Stimulated activated CD8-positive, alpha-beta memory T cell treated with anti-CD3 and anti-CD28 coated beads, Interleukin-4, amount 100 ng/mL, for 1 hour (primary cell): ENCODE measurements at places on chromosomes 16 and 17.

DNA sequence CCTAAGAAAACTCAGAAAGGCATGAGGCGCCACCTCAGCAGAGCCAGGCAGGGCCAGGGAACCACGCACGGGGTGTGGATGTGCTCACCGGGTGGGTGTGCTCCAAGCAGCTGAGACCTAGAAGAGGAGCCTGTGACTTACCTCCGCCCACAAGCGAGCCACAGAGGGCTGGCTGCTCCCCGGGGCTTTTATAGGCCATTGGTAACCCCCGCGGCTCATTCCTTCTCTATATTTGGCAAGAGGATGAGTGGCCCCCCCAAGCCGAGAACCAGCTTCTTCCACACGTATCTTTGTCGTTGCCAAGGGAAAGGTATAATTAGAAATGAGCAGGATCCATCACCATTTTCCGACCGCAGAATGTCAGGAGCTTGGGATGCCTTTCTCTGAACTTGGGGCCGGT, at the start of gene MYH3:
Gene MYH3, minus strand, starts transcription at position 162 of the 400 bp plus-strand sequence. CDS start 2,245 bp downstream, outside the sequence.
- DNase-seq: no peak

DNA sequence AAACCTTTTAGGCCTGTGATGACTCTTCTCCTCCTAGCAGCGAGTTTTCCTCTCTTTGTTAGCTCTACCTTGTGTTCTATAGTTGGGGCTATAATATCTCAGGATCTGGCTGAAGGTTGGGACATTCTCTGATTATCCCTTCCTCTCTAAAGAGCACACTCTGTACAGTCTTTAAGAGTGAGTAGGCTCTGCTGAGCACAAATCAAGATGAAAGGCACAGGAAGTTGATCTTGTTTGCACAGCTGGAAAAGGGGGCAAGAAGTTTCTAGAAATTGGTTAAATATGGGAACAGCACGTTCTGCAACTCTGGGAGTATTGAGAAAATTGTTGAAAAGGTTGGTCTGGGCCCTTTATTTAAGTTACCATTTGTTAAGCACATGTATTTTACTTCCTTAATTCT, 240.9 kb downstream of the CDH11 start:
- no peak for DNase-seq

DNA sequence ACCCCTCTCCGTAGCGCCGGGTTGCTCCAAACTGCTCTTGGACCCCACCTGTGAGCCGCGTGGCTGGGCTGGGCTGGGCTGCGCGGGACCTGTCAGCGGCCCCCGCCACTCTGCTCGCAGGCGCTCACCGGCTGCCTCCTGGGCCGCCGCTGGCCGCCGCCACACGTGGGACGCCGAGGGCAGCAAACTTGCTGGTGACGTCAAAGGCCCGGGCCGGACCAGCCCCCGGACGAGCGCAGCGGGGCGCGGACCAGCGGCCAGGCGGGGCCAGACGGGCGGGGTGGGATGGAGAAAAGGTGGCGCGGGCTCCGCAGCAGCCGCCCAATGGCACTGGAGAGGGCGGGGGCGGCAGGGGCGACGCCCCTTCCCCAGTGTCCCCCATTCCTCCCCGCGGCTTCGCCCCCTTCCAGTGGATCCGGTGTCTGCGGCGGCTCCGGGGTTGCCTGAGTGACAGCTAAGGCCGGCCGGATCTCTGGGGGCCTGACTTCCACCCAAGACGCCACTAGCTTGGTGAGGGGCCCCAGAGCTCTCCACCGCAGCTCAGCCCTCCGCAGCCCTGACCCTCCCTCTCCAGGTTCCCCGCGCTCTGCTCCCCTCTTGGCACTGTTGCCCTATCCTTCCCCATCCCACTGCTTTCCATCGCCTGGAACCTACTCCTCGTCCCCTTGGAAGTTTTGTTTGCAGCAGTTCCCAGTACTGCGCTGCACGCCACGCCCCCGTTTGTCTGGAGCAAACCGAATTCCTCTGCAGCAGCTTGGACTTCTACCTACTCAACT, at the start of gene HS3ST3A1:
Gene HS3ST3A1, minus strand, starts transcription at position 154 of the 776 bp plus-strand sequence. CDS start 800 bp downstream, outside the sequence.
- DNase-seq: no peak

- DNase-seq: no peak
These were observed 18.2 kb downstream of the CMTM4 start for GRCh38 chr16:66678337-66678736.

DNA sequence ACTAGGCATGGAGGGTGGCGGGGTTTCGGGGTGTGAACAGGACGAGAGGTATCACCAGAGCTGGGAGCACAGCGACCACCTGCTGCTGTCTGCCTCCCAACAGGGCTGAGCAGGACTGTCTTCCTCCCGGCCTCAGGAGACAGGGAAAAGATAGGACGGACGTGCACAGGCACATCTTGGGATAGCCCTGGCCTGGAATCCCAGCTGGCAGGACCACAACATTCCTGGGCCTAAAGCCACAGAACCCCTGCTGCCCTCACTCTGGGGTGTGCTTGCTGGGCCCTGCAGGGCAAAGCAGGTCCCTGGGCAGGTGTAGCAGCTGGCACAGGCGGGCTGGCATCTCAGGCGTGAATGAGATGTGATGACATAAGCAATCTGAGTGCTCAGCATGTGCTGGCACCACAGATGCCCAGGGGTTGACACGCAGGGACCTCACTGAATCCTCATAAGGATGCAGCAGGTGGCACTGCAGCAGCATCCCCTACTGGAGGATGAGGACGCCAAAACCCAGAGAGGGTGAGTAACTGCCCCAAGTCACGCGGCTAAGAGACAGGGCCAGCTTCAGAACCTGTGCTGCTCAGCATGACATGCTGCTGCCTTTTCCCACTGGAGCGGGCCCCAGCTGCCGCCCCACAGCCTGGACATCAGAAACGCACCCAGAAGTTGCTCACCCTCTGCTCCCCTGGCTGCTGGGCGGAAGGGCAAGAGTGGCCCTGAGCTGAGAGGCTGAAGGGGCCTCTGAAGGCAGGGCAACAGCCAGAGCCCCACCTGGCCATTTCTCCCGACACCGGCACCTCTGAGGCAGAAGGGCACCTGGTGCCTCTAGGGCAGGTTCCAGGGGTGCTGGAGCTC, 7.1 kb downstream of the CORO7 start:
- no peak for DNase-seq

DNA sequence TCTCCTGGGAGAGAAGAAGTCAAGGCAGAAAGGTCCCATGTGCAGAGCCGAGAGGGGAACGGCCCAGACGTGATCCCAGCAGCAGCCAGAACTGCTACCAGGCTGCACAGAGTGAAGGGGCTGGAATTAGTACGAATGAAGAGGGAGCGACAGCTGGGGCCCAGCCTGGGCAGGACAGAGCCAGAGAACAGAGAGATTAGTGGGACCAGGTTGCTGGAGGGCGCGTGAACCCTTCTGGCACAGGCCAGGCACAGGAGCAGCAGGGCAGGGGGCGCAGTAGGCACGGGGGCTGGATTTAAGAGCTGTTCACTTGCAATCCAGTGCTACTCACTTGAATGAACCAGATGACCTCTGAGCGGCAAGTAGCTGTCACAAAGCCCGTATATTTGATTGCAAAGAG, 66.9 kb downstream of the PLXDC1 start:
- DNase-seq: no peak

DNA sequence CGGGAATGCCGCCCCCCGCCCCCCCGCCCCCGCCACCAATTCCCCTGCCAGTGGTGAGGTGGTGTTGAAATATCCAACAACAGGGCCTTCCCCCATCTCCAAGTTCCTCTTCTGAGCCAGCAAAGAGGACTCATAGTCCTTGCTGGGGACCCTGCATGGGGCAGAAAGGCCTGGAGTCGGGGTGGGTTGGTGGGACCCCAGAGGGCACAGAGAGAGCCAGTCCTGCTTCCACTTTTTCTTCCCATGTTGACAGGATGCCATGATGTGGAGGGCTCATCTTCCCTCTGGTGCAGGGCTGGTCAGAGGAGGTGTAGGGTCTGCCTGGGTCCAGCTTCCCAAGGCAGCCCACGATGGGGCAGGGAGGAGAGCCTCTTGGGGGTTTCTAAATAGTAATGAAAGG, 49.0 kb upstream of the PIK3R6 start:
- DNase-seq: no peak

- DNase-seq: no peak
These were observed 226.5 kb downstream of the SLC39A11 start for GRCh38 chr17:72865954-72866353.

- no peak for DNase-seq
These were observed 1.4 kb downstream of the HIRIP3 start for GRCh38 chr16:29993903-29994599.

DNA sequence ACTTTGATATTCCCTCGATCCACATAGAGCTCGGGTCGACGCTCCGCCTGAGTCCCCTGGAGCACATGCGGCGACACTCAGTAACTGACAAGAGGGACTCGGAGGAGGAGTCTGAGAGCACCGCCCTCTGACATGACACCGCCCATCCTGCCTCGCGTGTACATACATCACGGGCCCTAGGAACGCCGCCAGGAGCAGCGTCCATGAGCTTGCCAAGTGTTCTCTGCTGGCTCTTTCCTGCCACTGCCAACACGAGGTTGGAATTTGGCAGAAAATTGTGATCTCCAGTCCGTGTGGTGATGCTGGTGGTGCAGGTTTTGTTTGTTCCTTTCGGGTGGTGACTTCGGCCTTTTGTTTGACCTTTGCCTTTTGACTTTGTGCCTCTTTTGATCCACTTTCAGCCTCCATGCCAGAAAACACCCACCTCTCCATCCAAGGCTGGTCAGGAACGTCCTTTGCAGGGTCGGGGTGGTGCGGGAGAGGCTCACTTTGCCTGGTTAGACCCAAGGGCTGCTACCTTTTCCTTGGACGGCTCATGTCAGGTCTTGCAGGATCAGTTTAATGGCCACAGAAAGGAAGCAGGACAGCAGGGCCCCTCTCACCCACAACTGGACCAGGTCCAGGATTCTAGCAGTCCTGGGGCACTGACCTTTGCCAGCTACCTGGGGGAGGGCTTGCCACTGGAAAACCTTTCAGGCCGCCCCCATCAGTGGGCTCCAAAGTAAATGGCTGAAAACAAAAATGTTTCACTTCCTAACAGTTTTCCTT, 27.6 kb downstream of the ELAC2 start:
- DNase-seq: no peak

DNA sequence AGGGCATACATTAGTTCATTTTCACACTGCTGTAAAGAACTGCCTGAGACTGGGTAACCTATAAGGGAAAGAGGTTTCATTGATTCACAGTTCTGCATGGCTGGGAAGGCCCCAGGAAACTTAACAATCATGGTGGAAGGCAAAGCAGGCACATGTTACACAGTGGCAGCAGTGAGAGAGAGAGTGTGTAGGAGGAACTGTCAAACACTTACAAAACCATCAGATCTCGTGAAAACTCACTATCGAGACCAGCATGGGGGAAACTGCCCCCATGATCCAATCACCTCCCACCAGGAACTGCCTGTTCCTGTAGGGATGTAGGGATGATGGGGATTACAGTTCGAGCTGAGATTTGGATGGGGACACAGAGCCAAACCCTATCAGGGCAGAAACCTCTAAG, 17.2 kb downstream of the NUBP1 start:
- no peak for DNase-seq

DNA sequence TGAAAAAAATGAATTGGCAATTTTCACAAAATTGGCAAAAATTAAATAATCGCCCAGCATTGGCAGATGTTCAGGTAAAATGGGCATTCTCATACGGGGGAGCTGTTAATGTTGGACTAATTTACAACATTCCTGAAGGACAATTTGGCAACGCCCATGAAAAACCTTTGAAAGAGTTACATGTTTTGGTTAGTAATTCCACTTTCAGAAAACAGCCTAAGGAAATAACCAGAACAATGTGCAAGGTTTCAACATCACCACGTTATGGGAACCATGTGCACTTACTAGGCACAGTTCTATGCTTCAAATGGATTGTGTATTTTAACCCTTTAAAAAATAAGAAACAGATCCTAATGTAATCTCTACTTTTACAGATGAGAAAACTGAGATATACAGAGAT, 62.7 kb downstream of the CDYL2 start:
- DNase-seq: no peak

- no peak for DNase-seq
These were observed 7.2 kb upstream of the CD68 start for GRCh38 chr17:7572338-7572587.

DNA sequence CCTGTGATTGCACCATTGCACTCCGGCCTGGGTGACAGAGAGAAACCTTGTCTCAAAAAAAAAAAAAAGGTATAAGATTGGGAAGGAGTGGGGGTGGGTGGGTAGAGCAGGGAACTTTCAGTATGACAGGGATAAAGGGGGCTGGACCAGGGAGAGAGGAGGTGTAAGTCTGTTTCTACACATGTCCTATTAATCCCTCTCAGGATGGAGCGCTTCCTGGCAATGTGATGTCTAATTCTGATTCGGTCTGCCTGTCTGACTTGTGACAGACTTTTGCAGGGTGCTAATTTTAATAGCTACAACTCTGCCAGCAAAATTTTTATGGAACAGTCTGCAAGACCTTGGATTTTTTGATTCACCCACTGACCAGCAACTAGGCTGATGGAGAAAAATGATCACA, 53.8 kb upstream of the SLC25A19 start:
- DNase-seq: no peak

DNA sequence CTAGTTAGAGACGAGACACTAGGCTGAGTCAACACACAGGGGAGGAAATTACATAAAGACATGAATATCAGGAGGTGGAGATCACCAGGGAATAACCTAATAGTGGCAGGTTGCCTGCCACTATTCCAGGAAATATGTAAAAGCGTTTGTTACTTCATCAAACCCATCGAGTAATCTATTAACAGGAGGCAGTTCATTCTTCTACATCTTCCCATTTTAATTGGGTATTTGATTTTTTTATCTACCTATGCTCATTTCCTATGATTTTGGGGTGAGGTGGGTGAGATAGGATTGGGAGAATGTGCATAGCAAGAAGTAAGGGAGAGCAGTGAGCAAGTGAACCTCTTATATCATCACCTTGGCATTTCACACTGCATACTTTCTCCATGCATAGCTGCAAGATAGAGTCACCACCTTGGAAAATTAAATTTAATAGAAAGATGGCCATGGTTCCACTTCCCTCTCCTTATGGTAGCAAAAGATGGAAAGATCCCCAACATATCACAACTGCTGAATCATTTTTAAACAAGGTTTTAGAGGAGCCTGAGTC, 312.2 kb downstream of the TMEM114 start:
- DNase-seq: no peak

DNA sequence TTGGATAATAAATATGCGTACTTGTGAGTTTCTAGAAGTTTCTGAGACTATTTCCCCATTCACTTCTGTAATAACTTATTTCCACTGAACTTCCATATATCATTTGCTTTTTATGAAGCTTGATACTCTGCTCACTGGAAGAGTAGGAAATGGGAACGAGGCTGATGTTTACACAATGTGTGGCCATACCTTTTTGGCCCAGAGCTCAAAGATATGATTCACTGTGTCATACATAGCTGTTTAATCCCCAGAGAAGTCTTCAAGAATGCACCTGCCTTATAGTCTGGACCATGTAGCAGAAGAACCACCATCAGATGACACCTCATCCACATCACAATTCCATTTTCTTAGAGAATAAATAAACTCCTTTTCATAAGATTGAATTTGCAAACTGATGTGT, 40.3 kb upstream of the TEKT3 start:
- no peak for DNase-seq

- no peak for DNase-seq
These were observed 282.9 kb downstream of the BCAS3 start for GRCh38 chr17:60960398-60961065.

DNA sequence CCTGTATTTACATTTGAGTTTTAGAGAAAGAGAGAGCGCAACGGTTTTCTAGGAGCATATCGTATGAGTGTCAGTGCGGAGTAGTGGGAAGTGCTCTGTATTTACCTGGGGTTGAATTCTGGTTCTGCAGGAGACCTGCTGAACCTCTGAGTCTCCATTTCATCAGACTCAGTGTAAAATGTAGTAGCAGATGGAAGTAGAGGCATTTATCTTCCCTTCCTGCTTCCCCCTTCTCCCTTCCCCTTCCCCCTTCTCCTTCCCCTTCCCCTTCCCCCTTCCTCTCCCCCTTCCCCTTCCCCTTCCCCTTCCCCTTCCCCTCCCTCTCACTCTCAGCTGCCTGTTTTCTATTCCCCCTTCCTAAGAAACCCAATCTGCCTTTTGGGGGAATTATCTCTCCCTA, 426.9 kb downstream of the NPIPA7 start:
- no peak for DNase-seq
